Left ventricle myocardium inferior (tissue), 1 donor: ENCODE measurements at places on chromosomes 5 and 9. TPM values are rescaled to one million over a fixed set of nuclear protein-coding genes. Genes with fewer than 3 reads are reported as not detected.

PCDHA9 gene
- total RNA-seq = not detected

DNA sequence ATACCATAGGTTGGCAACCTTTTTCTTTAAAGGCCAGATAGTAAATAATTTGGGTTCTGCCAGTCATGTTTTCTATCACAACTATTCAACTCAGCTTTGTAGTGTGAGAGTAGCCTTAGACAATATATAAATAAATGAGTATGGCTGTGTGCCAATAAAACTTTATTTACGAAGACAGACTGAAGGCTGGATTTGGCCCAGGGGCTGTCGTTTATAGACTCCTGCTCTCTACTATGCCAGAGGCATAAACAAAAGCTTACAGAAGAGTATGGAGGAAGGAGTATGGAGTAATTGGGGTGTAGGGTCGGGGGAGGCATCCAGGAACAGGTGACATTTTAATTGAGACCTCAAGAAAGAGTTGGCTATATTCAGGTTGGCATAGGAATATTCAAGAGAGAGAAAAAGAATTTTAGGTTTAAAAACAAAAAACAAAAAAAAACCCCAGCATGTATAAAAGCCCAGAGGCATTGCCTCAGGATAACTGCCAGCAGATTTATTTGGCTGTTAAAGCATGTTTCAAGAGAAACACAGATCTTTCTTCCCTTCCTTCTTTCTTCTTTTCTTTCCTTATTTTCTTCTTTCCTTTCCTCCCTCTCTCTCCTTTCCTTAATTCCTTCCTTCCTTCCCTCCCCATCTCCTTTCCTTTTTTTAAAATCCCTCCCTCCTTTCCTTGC is 39.9 kb downstream of the SLIT3 start:
- no peak for DNase-seq
- H3K4me3 ChIP-seq = no peak overlapping the region
- no peaks in the 10 kb centered on the region for H3K27me3 ChIP-seq

GRCh38 chr5:135648116-135648515 is 69.3 kb upstream of the CXCL14 start:
- H3K4me3 ChIP-seq = no peak overlapping the region
- H3K27ac ChIP-seq = no peak overlapping the region
- no peaks in the 10 kb centered on the region for H3K36me3 ChIP-seq
- DNase-seq = no peak

DNA sequence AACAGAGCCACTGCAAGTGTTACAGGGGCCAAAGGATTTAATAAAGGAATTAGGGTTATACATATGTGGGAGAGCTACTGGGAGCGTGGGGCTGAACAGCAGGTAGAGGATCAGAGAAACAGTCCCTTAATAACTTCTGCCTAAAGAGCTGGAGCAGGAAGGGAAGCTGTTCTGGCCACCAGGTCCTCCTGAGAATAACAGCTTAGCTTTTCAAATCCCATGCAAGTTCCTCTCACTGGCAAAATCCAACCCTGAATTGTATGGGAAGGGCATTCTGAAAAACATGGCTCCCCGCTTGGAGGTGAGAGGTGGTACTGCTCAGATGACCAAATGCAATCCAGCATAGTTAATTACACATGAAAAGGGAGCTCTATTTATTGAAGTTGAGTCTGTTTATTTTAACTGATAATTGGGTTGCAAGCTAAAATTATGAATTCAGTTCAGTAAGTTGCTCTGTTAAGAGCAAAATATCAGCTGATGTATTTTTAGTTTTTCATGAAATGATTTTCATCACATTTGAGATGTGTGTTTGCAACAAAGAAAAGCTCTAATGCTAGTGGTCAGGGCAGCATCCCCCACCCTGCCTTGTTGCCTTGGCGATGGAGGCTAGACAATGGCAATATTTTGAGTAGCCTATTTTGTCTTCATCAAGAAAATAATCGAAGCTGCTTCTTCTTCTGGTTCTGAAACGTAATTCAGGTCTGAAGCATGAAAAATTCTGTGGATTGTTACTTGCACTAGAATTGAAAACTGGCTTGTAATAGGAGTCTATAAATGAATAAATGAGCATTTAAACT is 58.4 kb upstream of the SH3GL2 start:
- no peak overlapping the region for H3K27ac ChIP-seq
- no peak for DNase-seq
- no peaks in the 10 kb centered on the region for H3K27me3 ChIP-seq
- no peak overlapping the region for H3K4me3 ChIP-seq
- no peaks in the 10 kb centered on the region for H3K36me3 ChIP-seq

DNA sequence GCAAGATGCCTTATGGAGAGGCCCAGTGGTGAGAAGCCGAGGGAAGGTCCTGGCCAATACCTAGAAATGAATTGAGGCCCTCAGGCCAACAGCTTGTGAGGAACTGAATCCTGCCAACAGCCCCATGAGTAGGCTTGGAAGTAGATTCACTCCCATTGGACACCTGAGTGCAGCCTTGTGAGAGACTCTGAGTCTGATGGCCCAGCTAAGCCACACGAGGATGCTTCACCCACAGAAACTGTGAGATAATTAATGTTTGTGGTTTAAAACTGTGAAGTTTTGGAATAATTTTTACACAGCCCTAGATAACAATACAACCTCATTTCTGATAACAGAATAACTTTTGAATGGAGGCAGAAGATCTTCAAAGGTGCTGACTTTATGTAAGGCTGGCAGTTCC is 65.9 kb upstream of the DAP start:
- DNase-seq = no peak
- no peaks in the 10 kb centered on the region for H3K36me3 ChIP-seq
- no peaks in the 10 kb centered on the region for H3K4me1 ChIP-seq

- peaks cover 7% of the 10 kb centered on the region for H3K36me3 ChIP-seq
- H3K27me3 ChIP-seq = no peaks in the 10 kb centered on the region
- no peak for DNase-seq
- H3K4me3 ChIP-seq = no peak overlapping the region
- peaks cover 17% of the 10 kb centered on the region for H3K4me1 ChIP-seq
- no peak overlapping the region for H3K27ac ChIP-seq
Measured at GRCh38 chr9:112288029-112288428, 45.4 kb downstream of the PTBP3 start.

DNA sequence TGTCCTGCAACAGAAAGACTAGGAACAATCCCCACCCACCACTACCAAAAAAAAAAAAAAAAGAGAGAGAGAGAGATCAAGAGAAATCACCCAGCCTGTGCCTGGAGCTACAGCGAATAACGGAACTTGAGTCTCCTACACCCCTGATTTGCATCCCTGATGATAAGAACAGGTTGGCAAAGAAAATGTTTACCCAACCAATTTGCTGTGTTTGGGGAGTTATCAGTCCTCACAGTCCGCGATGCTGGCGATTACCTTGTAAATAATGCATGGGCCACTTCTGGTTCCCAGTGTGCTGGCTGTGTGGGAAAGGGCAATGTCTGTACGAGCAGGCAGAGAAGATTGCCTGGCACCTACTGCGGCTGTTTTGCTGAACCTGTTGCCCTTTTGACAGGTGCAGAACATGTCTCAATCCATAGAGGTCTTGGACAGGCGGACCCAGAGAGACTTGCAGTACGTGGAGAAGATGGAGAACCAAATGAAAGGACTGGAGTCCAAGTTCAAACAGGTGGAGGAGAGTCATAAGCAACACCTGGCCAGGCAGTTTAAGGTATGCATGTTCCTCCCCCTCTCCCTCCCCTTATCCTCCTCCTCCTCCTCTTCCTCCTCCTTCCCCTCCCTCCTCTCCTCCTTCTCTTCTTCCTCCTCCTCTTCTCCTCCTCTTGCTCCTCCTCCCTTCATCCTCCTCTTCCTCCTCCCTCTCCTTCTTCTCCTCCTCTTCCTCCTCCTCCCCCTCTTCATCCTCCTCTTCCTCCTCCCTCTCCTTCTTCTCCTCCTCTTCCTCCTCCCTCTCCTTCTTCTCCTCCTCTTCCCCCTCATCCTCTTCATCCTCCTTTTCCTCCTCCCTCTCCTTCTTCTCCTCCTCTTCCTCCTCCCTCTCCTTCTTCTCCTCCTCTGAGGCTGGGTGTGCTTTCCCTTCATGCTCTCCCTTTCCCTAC is 8.3 kb downstream of the OLFM1 start:
- no peak overlapping the region for H3K27ac ChIP-seq
- H3K36me3 ChIP-seq = no peaks in the 10 kb centered on the region
- no peak for DNase-seq

CCNI2 gene
- 0.08 TPM for total RNA-seq

- no peaks in the 10 kb centered on the region for H3K36me3 ChIP-seq
- H3K4me3 ChIP-seq = no peak overlapping the region
- no peak for DNase-seq
Measured at GRCh38 chr9:107633406-107633805, 143.8 kb upstream of the KLF4 start.

DNA sequence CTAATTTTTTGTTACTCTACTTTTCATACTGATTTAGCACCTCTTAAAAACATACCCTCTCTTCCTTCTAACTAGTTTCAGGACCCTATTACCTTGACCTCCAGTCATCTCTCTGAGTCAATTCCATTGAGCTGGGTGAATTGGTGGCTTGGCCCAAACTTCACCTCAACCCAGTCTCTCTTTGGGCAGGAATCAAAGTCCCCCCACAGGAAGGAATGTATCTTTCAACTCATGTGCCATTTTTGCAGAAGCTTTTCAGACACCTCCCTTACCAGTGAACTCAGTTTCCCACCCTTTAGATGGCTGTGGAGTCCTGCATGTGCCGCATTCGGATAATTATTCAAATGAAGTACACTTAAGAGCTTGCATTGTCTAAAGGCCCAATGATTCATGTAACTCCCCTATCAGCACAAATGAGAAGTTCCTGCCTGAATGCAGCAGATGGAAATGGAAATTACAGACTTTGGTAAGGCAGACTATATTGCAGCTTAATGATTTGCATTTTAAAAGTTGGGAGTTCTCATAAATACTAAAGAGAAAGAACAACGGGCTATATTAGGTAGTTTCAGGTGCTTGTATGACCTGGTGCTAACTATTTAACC is 693.5 kb downstream of the PTPRD start:
- H3K4me3 ChIP-seq = no peak overlapping the region
- DNase-seq = no peak
- H3K27me3 ChIP-seq = no peaks in the 10 kb centered on the region
- no peaks in the 10 kb centered on the region for H3K36me3 ChIP-seq
- no peak overlapping the region for H3K27ac ChIP-seq

DNA sequence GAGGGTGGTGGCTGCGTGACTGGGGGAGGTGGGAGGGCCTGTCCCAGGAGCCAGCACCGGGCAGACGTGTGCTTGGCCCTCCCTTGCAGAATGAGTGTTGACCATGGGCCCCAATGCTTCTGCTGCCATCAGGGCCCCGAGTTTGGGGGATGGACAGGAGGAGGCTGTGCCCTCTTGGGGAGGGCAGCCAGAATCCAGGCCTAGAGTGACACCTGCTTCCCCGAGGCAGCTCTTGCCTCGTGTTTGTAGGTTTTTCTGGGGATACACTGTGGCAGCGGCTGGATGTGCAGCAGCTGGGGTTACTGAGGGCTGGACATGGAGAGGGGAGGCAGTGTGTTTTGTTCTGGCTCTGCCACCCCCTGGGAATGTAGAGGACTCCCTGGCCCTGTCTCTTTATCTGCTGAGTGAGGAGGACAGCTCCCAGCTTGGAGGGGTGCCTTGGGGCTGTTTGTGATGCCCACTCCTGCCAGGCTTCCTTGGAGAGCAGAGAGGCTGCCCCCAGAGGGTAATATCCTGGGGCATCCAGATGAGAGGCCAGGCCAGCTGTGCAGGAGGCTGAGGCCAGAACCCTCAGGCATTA is 22.7 kb downstream of the WNK2 start:
- no peaks in the 10 kb centered on the region for H3K36me3 ChIP-seq
- no peak for DNase-seq
- peak overlapping the region; percentile 94 for H3K27ac ChIP-seq
- H3K4me3 ChIP-seq = peak overlapping the region; percentile 27
- H3K27me3 ChIP-seq = no peaks in the 10 kb centered on the region
- H3K4me1 ChIP-seq = peaks cover 81% of the 10 kb centered on the region

TMEM38B gene
- total RNA-seq = 63.2 TPM

DNA sequence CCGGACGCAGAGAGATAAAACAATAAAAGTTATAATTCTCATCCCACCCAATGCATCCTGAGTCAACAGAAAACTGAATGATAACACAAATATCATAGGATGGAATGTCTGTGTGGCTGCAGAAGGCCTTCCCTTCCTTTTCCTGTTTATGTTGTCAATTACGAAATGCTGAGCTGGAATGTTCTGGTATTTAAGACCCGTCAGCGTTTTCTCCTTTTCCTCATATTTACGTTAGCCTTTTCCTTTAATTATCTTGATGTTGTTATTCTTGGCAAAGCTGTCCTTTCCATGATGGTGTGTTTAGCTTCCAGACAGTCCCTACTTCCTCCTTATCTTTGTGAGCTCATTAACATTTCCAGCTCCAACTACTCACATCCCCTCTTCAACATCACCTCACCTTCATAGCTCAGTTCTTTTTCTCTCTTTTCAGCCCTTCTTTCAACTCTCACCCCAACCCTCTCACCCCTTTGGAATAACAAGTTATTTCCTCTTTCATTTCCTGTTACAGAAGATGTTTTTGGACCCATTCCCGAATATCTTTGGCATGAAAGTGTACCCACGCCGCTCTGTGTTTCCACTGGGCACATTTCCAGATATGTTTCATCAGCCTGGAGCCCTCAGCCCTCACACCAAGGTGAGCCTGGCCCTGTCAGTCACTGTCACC is 221.6 kb downstream of the NR2F1-AS1 start:
- DNase-seq = no peak
- no peaks in the 10 kb centered on the region for H3K27me3 ChIP-seq
- H3K4me1 ChIP-seq = peaks cover 11% of the 10 kb centered on the region
- H3K4me3 ChIP-seq = no peak overlapping the region

DNA sequence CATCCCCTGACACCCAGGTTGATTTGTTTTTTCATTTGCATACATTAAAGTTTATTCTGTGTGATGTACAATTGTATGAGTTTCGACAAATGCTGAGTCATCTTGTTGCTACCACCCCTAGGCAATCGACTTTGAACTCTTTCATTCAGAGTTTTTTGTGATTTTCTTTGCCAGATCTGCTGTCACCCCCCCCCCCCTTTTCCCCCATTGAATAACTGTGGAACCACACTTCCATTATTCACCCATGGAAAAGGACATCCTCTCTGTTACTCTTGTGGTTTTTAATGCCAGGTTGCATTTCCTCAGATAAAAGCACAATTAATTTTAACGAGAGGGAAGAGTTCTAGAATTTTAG is 13.7 kb upstream of the FAM120AOS start:
- peak overlapping the region; percentile 47 for H3K27ac ChIP-seq
- peaks cover 88% of the 10 kb centered on the region for H3K4me1 ChIP-seq
- no peak for DNase-seq
- H3K27me3 ChIP-seq = no peaks in the 10 kb centered on the region
- H3K4me3 ChIP-seq = no peak overlapping the region

PRDM9 gene
- not detected for total RNA-seq

ANKRD18B gene
- not detected for total RNA-seq

- H3K27ac ChIP-seq = no peak overlapping the region
- DNase-seq = no peak
- H3K4me3 ChIP-seq = no peak overlapping the region
- H3K36me3 ChIP-seq = peaks cover 90% of the 10 kb centered on the region
Measured at GRCh38 chr5:71475788-71476384, 20.4 kb downstream of the BDP1 start.

CSF1R gene
- 15.5 TPM for total RNA-seq

DNA sequence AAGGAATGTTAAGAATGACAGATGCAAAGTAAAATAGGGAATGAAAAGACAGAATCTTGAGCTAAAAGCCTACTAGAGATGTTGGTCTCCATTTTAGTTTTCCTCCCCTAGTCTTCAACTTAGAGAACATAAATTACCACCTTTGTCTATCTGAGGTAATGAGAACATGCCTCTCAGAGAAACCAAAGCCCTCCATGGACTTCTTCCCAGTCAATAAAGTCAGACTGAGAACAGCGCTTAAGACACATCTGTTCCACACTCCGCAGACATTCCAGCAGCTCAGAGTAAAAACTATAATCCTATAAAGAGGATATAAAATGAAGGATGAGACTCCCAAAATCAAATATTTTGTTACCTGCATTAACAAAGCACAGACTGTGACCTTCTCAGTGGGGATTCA is 79.2 kb downstream of the DPYSL3 start:
- no peak for DNase-seq
- no peak overlapping the region for H3K27ac ChIP-seq
- no peaks in the 10 kb centered on the region for H3K27me3 ChIP-seq
- H3K4me3 ChIP-seq = no peak overlapping the region
